ENCODE measurements at places on chromosomes 6 and 20.

DNA sequence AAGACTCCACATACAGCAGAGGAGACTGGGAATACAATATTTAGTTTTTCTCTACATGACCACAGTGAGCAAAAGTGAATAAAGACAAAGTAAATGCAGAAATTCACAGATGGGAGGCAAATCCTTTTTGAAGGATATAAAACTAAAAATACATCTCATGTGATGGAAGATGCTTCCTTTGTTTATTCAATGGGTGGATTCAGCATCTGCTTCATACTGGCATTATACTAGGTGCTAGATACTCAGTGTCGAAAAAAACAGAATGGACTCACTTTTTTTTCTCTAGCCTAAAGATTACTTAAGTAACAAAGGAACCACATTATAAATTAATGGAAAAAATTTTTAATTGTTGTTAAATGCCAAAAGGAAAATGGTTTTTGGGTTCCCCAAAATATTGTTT, 216.2 kb downstream of the TRDN start:
- DNase-seq: no peak

GRCh38 chr20:63534831-63535651, 2.1 kb downstream of the PTK6 start:
- no peak for DNase-seq

DNA sequence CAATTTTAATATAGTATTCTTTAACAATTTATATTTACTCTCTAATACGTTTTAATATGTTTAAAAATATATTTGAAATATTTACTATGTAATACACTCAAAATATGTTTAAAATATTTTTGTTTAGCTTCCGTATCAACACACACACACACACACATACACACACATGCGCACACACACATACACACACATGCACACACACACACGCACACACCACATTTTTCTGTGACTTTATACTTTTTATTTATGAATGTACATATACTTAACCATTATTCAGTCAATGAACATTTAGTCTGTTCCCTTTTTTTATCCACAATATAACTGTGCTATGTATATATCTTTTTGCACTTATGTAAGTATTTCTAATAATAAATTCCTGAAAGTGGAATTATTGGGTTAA, 15.7 kb downstream of the OR2B6 start:
- DNase-seq: no peak

GRCh38 chr6:41543087-41543486, 3.1 kb upstream of the FOXP4 start:
- DNase-seq: no peak

- DNase-seq: no peak
Measured at GRCh38 chr6:15444881-15445280, 199.0 kb downstream of the JARID2 start.

DNA sequence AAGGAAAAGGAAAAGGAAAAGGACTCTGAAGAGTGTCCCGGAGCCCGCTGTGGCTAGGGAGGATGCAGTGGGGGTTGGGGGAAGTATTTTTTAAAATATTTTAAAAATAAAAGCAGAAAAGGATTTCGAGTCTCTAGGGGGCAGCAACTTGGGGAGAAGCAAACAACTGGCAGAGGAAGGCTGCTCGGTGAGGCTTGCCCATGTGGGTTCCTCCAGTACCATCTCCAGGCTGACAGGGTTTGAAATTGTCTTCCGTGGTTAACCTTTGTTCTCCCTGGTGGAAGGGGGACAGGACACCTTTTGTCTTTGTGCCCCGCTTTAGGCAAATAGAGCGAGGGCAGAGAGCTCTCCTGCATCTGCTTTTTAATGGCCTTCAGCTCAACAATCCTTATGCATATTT, 60.4 kb upstream of the SNX9 start:
- DNase-seq: peak; percentile 34

DNA sequence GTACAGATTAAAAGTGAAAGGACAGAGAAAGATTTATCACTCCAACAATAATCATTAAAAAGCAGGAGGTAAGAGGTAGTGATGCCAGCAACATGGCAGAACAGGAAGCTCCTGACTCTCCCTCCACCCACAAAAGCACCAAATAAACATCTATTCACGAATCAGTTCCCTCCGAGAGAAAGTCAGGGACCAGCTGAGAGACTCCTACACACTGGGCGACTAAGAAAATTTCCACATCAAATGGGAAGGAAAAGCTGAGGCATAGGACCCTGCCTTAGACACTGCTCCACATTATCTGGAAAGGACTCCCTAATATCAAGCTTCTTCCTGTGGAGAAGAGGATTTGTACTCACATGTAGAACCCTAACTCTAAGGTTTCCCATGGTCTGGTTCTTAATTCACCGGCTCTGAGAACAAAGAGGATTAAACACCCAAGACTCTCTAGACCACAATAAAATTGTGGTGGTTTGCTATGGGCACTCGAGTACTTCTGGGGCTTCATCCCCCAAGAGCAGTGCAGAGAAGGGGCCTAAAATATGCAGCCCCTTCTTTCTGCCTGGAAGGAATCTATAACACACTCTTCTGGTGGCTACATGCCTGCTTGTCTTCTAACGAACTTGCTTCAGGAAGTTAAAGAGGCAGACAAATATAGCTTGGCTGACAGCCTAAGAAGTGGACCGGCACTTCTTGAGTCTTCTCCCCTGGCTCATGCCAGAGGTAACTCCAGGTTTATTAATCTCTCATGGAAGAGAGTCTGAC, 29.4 kb upstream of the ASF1A start:
- DNase-seq: no peak

DNA sequence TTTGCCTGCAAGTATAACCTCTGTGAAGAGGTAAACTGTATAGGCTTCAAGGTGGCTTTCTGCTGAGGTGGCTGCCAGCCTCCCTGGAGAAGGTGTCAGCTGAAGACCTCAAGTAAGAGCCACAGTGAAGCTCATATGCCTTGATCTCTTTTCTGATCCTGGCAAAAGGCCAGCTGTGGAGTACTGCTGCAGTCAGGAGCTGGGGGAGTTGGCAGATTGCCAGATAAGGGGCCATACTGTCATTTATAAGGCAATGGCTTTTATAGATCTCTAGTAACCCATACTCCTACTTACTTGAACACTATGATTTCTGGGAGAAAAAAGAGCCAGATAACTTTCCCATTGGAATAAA, 8.8 kb upstream of the CEP85L start:
- no peak for DNase-seq

- DNase-seq: no peak
Measured at GRCh38 chr20:63234693-63235398, 859 bp upstream of the BIRC7 start.

- no peak for DNase-seq
Measured at GRCh38 chr6:163438940-163439335, 24.4 kb downstream of the QKI start.

DNA sequence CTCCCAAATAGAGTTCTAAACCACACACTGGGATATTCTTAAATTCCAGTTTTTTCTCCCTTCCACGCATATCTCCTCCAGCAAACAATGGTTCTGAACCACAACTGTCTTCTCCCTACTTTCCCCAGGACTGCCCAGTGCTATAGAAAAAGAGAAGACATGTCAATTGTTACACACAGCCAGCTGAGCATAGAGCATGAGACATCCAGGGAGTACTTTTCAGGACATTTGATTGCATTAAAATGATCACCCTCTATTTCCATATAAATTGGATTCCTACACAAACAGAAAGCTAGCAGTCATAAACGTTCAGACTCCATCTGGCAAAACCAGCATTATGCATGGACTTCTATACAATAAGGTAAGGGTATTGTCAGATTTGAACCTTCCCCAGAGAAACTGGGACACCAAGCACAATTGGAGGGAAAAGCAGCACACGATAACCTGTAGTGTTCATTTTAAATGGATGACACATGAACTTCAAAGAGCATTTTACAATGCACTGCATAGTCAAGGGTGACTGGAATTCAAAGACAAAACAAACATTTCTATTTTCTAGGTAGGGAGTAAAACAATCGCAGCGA, 93.1 kb upstream of the HEY2 start:
- DNase-seq: no peak

GRCh38 chr6:132300323-132300949, 100.8 kb downstream of the MOXD1 start:
- DNase-seq: peak; percentile 62

DNA sequence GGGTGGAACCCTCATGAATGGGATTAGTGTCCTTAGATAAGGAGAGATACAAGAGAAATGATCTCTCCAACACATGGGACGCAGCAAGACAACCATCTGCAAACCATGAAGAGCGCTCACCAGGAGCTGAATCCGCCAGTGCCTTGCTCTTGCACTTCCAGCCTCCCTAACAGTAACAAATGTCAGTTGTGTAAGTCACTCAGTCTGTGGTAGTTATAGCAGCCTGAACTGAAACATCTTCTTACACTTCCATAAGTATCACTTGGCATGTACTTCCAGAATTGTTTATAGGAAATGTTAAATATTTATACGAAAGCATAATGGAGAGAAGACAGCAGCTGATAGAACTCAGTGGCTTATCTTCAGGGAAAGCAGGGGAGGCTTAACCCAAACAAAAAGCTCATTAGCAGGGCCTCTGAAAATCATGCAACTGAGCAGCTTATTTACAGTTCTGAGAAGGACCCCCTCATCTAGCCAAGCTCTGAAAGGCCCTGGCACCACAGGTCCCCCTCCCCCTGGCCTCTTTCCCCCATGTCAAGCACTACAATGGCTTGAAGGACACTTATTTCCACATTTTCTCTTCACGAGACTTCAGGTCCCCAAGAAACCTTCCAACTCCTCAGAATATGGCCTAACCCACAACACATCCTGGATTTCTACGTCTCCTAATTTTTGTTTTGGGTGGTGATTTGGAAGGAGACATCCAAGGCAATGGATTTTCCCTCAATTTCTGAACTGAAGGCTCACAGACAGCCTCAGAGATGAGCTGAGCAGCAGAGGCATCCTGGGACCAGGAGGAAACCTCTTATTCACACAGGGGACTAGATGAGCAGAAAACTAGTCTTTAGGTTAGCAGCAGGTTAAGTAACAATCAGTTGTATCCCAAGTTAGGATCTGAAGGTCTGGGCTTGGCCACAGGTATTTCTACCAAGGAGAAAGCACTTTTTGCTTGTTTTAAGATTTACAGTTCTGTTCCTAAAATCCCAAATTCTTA, 49.1 kb downstream of the GCLC start:
- DNase-seq: peak; percentile 85

DNA sequence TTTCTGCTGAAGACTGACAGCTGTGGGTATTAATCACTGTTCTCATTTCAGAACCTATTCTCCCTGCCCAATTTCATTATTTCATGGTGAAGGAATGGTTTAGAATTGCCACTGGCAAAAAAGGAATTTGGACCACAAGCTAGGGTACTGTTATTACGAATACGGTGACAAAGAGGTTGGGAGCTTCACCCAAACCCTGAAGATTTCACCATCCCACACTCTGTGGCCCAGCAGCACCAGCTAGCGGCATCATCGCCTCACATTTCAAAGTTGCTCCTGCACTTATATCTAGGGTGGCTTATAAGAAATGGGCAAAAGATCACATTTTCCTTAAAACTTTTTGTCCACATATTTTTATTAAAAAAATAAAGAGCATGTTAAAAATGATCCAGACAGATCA, 236.1 kb downstream of the SYNDIG1 start:
- no peak for DNase-seq
